ENCODE measurements at places on chromosomes 11 and 22. TPM values are rescaled to one million over a fixed set of nuclear protein-coding genes. Genes with fewer than 3 reads are reported as not detected.

CCDC81 gene
- not detected for total RNA-seq

GP1BB gene
- total RNA-seq, result 23.1 TPM

ISX gene
- total RNA-seq, result not detected

PGA5 gene
- not detected for total RNA-seq

CD248 gene
- total RNA-seq, result 5.9 TPM

CSNK2A3 gene
- 3.1 TPM for total RNA-seq

RAB39A gene
- total RNA-seq, result not detected

NAT10 gene
- 41.2 TPM for total RNA-seq

GAB4 gene
- not detected for total RNA-seq

VSIG10L2 gene
- 17.2 TPM for total RNA-seq

GPR83 gene
- total RNA-seq, result not detected

KIRREL3 gene
- not detected for total RNA-seq

VSTM5 gene
- not detected for total RNA-seq

TSGA10IP gene
- total RNA-seq, result not detected

GRCh38 chr11:36339888-36340287 is 43.8 kb downstream of the PRR5L start:
- no peak for DNase-seq

- DNase-seq, result no peak
Measured at GRCh38 chr11:78922859-78923625, 348.4 kb upstream of the NARS2 start.

DNA sequence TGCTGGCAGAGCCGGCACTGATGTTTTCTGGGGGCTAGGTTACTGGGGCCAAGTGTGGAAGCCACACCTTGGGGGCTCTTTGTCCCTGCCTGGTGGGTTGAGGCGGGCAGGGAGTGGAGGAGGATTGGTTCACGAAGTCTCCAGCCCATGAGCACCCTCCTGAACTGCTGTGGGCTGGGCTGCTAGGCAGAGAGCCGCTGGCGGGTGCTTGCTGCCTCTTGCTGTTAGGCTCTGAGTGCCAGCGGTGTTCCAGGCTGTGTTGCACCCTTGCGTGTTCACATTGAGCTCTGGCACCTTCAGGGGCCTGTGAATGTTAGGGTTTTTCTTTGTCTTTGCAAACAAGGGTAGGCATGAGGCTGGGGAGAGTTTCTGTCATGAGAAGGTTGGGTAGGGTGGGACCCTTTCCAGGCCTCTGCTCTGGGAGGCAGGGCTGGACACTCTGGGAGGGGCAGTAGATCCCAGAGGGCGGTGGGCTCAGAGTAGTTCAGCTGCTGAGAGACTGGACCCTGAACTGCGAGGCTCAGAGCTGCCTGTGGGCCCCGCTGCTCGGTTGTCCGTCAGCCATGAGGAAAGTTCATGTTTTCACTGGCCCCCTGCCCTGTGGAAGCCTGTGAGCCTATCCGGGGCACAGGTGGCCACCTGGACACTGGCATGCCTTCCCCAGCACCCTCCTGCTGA is 24.0 kb upstream of the TMEM191C start:
- peak; percentile 73 for DNase-seq

DNA sequence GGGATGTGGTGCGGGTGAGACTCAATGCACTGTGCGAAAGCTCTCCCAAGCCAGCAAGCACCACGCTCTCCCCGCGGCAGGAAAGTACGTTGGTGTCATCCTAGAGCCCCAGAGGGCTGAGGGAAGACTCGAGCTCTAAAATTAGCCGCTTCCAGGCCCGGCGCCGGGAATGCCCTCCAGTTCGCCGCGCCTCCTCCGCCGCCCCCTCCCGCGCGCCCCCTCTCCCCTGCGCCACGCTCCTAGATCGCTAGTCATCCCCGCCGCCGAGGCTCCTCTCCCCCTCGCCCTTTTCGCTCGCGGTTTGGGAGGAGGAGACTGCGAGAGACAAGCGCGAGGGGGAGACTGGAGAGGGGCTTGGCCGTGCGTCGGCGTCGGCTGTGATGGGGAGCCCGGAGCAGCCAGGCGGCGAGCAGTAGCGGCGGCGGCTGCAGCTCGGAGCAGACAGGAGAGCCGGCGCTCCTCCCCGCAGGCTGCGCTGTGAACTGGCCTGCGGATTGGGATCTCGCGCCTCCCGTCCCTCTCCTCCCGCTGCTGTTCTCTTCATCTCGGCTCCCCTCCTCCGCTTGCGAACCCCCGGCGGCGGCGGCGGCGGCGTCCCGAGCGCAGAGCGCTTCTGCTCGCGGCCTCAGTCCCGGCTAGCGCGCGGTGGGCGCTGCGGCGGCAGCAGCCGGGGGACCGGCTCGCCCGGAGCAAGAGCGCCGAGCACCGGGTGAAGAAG is at the start of gene FAT3:
FAT3 (plus strand) TSS at position 412 of the 718 bp plus-strand sequence. CDS start 127,295 bp downstream, outside the sequence.
- DNase-seq, result no peak

DNA sequence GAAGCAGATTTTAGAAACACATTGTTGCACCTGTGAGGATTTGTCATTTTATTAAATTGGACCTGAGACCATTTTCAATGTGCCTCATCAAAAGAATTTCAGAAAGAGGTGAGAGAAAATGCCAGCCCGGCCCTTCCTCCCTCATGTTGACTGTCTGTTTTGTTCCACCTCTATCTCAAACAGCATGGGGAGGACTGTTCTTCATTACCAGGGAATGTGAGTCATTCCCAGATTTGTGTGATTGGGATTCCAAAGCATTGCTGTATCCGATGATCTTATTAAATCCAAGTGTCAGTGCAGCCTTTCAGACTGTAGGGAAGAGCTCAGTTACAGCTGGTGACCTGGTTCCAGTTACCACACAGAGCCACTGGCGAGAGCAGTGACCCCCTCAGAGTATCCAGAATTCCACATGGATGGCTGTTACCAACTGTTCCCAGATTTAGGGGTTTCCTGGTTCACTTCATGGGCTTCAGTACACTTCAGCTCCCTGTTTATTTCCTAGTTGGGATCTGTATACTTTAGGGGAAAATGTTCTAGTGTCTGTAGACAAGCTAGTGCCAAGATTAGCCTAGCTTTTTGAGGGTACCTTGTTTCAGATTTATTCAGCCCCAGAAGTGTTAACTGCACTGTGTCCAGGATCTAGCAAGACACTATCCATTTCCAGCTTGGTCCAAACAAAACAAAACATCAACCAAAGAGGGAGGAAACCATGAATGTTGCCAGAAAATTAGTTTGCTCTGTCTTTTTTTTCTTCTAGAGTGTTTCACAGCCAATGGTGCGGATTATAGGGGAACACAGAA is 20.9 kb downstream of the KREMEN1 start:
- DNase-seq, result no peak

GRCh38 chr11:111230122-111230465 is 15.4 kb upstream of the POU2AF2 start:
- no peak for DNase-seq

DNA sequence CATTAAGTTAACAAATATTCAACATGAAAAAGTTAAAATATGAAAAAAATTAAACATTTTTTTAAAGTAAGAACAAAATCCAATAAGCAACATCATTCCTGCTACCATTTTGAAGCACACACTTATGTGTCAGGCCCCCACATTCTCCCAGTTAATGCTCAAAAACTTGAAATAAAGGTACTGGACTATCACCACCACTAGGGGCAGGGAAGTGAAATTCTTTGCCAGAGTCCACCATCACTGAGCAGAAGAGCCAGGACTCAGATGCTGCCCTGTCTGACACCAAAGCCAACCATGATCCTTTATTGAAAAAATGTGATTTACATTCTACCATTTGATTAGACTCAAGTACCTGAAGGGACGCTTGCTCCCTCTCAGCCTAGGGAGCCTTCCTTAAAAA is 39.1 kb downstream of the PITPNB start:
- no peak for DNase-seq

DNA sequence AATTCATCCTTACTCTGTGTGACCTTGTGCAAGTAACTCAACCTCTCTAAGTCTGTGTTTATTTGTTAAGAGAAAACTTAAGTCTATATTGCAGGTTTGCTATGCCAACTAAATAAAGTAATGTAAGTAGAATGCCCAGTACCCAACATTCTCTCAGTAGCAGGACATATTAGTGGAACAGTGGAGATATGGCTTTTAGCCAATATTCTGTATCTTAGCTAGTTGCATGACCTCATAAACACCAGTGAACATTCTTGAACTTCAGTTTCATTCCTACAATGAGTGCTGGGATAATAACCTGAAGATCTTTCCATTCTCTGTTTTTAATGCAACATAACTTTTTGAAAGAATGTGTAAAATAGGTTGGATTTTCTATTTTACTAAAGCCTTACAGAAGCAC is 77.0 kb downstream of the RAB38 start:
- no peak for DNase-seq

DNA sequence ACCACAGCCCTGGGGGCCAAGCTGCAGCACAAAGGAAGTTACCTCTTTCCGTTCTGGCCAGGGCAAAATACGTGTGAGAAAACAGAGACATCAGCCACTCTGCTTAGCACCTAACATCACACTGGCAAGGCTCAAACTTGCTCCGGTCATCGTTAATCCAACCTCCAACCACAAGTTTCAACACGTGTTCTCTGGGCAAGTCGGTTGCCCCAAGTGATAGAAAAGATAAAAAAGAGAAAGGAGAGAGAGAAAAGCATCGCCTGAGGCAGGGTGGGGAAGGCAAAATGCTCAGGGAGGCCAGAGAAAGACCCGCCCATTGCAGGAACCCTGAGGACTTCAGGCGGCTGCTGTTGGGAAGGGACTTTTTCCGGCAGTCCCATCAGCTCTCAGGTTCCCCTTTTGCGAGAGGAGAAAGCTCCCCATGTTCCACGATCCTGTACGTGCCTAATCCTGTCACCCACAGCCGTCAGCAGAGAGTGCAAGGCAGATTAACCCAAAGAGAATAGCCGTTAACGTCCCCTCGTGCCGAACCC is 18.5 kb upstream of the B4GALNT4 start:
- peak; percentile 69 for DNase-seq

GRCh38 chr11:70538641-70539359 is 140.5 kb downstream of the CTTN start:
- no peak for DNase-seq

- peak; percentile 19 for DNase-seq
Measured at GRCh38 chr11:125157118-125157733, 7.3 kb upstream of the PKNOX2 start.

DNA sequence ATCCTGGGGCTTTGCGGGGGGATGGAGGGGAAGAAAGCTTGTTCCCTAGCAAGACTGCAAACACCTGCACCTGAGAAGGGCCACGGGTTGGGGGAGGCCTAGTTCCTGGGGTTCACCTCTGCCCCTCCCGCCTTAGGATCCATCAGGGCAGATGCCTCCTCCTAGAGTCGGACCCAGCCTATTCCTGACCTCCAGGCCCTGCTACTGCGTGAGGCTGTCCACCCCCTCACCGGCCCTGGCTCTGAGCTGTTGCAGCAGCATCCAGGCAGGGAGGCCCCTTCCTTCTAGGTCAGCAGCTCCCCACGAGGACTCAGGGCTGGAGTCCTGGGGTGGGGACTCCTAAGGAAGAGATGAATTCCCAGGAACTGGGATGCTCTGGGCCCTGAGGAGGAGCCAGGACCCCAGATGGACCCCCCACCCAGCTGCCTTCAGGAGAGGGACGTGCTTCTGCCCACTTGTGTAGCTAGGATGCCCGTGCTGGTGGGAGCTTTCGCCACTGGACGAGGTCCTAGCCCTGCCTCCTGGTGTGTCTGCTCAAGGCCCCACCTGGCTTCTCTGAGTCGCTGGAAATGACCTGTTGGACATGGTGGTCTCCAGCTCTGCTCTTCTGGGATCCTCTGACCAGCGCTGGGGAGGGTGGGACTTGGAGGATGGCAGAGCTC is 10.3 kb downstream of the MRGPRF start:
- peak; percentile 62 for DNase-seq

DNA sequence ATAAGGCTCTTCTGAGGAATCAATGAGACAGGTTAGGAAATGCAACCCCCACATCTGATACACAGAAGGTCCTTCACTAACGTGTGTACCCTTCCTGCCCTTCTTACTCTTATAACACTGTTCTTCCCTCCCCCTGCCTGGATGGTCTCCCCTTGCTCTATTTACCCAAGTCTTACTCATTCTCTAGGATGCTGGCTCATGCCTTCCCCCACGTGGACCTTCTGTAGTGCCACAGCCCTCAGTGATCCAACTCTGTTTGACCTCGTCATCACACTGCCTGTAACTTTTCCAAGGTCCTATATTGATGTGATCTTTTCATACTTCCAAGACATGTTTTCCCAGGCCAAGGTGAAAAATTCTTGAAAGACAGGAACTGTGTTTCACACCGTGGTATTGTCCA is 79.8 kb downstream of the C11orf58 start:
- no peak for DNase-seq

GRCh38 chr11:107041088-107041444 is 22.8 kb upstream of the GUCY1A2 start:
- DNase-seq, result no peak

DNA sequence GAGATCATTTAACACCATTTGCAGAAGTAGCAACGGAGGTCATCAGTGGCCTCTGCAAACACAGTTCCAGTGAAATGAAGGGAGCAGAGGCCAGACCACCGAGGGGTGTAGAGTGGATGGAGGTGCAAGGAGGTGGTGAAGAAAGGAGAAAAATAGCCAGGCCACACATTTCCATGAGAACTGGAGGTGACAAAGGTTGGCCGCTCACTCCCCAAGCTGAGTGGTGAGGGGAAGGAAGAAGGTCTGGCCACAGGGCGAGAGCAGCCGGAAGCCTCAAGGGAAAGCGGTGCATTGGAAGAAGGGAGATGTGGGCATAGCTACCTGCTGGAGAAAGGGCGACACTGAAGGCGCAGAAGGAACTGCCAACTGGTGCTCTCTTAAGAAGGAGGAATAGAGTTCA is 20.1 kb upstream of the TMPRSS4 start:
- DNase-seq, result peak; percentile 27

- DNase-seq, result no peak
Measured at GRCh38 chr11:66268952-66269905, 790 bp downstream of the RAB1B start.
